Spleen (tissue), 13 donors: ENCODE measurements at places on chromosomes 5 and 9. TPM values are rescaled to one million over a fixed set of nuclear protein-coding genes. Genes with fewer than 3 reads are reported as not detected.

DNA sequence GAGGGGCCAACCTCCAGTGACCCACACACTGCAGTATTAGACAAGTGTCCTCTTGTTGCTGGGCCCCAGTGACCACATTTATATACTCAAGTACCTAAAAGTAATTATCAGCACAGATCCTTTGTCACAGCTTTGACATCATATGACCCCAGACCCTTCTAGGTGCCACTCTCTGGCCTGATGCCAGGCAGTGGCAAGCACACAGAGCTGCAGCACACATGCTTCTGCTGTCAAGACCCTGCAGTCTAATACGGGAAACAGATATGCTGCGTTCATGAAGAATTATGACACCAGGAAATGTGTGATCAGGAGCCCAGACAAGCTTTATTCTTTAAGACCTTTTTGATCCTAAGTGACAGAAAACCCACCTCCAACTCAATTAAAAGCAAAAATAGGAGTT, 63.8 kb upstream of the AFAP1L1 start:
- H3K27me3 ChIP-seq = no peaks in the 10 kb centered on the region
- H3K36me3 ChIP-seq = peaks cover 7% of the 10 kb centered on the region
- DNase-seq = no peak
- no peak overlapping the region for H3K4me3 ChIP-seq

GRCh38 chr5:132764671-132765238, 12.3 kb downstream of the SEPTIN8 start:
- H3K4me3 ChIP-seq = no peak overlapping the region
- DNase-seq = no peak
- no peak overlapping the region for H3K27ac ChIP-seq
- peaks cover 8% of the 10 kb centered on the region for H3K36me3 ChIP-seq
- no peaks in the 10 kb centered on the region for H3K4me1 ChIP-seq

DNA sequence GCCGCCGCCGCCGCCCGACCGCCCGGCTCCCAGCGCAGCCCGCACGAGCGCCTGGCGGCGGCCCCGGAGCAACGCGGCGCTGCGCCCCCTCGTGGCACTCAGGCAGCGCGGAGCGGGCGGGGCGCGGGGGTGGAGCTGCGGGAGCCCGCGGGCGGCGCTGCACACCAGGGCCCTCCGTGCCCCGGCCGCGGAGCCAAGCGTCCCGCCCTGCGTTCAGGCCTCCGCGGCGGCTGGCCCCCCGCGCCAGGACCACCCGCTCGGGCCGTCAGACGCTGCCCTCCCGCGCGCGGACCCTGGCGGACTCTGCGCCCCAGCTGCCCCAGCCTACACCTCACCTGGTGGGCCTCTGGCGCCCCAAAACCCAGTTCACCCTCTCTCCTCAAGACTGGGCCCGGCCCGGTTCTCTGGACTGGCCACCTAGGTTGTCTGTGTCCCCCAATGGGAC, at the start of gene RASGEF1C:
TSS of gene RASGEF1C (minus strand) at position 75 of the 445 bp plus-strand sequence. CDS start 71,159 bp downstream, outside the sequence.
- no peak within 1 kb of the TSS for H3K27ac ChIP-seq
- H3K4me3 ChIP-seq = peak within 1 kb of the TSS; percentile 27

DNA sequence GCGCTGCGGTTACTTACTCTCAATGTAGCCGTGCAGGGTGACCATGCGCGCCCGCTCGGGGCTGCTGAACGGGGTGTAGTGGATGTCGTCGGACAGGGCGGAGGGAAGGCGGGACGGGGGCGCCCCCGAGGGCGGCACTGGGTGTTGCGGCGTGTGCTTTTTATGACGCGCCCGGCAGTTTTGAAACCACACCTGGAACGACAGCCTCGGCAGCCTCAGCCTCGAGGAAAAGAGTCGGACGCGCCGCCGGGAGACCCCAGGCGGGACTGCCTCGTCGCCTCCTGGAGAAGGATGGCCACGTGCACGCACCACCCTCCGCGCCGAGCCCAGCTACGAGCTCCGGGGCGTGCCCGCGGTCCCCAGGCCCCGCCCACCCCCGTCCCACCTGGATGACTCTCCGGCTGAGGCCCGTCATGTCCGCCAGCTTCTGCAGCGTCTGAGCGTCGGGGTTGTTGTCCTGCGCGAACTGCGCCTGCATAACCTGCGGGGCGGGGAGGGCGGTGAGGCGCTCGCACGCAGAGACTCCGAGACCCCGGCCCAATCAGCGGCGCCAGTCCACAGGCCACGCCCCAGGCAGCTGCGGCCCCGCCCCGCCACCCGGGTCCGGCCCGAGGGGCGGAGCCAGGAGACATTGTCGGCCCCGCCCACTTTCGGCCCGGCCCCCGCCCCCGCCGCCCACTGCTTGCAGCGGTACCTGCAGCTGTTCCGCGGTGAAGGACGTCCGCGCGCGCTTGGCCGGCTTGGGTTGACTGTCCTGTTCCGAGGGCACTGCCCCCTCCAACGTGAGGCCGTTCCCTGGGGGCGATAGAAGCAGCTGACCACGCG, 15.0 kb downstream of the LHX6 start:
- H3K4me1 ChIP-seq = peaks cover 20% of the 10 kb centered on the region
- H3K27ac ChIP-seq = no peak overlapping the region
- H3K36me3 ChIP-seq = no peaks in the 10 kb centered on the region
- H3K4me3 ChIP-seq = peak overlapping the region; percentile 39
- no peaks in the 10 kb centered on the region for H3K27me3 ChIP-seq

DNA sequence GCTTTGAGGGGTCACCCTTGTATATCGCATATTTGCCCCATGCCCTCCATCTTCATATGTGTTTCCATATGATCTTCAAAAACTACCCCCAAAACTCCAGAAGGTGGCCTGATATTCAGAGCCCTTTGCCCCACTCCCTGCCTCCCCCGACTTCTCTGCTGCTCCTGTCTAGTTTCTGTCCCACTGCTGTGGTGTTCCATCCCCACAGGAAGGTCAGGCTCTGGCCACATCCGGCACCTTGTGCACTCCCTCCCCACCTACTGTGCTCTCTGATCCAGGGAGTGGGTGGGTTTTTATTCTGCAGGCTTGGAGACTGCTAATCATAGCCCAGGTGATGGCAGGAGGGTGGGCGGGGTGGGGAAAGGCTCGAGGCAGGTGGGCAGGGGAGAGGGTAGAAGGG, 52.4 kb downstream of the TMOD1 start:
- DNase-seq = no peak
- no peak overlapping the region for H3K27ac ChIP-seq
- no peak overlapping the region for H3K4me3 ChIP-seq
- H3K4me1 ChIP-seq = peaks cover 4% of the 10 kb centered on the region

DNA sequence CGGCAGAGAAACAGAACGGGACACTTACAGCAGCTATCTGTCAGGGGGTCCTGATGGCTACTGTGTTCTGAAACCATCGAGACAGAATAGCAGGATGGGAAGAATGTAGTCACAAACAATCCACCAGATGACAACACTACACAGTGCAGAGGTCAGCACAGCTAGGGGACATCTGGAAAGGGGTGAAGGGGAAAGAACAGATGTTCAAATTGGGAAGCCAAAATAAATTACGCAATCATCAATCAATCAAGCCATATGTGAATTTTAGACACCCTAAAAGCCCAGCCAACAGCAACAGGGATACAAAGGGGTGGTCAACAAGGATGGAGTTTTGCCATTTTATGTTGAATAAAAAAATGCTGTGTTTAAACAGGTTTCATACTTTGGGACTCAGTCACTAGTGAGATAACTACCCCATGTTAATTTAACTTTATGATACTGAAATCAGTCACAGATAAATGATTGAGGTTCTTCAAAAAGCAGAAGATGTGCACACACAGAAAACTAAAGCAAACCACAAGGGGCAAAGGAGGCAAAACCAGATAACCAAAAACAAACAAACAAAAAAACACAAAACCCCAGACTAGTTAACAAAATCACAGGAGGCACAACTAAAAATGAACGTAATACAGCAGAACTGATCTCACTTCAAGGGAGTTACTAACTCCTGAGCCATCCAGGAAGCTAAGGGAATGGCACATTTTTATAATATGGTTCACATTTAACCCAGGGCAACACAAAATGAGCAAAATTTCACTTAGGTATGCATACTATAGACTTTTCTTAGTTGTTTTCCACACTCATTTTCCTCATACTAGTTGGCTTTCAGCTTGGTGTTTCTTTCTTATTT, 65.9 kb downstream of the HABP4 start:
- no peak for DNase-seq
- peaks cover 7% of the 10 kb centered on the region for H3K36me3 ChIP-seq

DNA sequence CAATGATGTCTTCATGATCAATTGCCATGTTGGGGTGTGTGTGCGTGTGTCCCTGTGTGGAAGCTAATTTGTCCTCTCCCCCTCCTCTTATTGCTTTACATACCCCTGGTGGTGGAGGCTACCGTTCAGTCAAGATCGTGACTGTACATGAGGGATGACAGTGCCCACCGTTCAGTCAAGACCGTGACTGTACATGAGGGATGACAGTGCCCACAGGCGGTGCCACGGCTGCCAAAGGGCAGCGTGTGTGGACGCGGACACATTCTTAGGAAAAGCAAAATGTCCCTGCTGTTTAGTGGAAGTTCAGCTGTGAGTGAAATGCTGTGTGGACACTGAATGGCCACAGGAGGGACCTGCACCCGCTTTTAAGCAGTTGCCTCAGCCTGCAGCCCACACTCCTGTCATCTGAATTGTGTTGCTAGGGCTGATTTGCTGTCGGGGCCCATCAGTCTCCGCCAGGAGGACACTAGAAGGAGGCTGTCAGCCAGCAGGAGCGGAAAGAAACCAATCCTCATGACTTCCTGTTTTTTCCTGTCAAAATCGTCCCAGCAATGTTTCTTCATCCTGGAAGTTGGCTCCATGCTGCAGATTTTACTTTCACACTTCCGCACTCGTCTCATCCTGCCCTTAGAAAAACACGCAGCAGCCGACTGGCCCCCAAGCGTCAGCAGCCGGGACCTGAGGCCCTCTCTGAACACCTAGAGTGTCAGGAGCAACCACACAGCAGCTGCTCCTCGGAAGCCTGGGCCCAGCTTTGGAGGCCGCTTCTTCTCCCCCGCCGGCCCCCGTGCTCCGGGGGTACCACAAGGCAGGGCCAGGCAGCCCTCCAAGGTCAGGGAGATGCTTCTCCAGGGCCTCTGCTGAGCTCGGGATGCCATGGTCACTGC, 9.1 kb downstream of the OR2V1 start:
- H3K4me3 ChIP-seq = no peak overlapping the region
- no peak overlapping the region for H3K27ac ChIP-seq
- DNase-seq = peak; percentile 53

- no peak overlapping the region for H3K4me3 ChIP-seq
- H3K4me1 ChIP-seq = no peaks in the 10 kb centered on the region
- H3K36me3 ChIP-seq = no peaks in the 10 kb centered on the region
- DNase-seq = no peak
- no peaks in the 10 kb centered on the region for H3K27me3 ChIP-seq
These were observed 379.0 kb upstream of the GRAMD2B start for GRCh38 chr5:126044111-126044668.

GRCh38 chr9:33267151-33267767, 2.4 kb downstream of the CHMP5 start:
- no peak overlapping the region for H3K4me3 ChIP-seq
- no peak for DNase-seq
- H3K4me1 ChIP-seq = peaks cover 38% of the 10 kb centered on the region
- peaks cover 32% of the 10 kb centered on the region for H3K36me3 ChIP-seq

- peaks cover 53% of the 10 kb centered on the region for H3K4me1 ChIP-seq
- DNase-seq = no peak
- no peak overlapping the region for H3K4me3 ChIP-seq
- H3K27ac ChIP-seq = no peak overlapping the region
These were observed 176.7 kb upstream of the ZNF608 start for GRCh38 chr5:124923131-124923530.

DNA sequence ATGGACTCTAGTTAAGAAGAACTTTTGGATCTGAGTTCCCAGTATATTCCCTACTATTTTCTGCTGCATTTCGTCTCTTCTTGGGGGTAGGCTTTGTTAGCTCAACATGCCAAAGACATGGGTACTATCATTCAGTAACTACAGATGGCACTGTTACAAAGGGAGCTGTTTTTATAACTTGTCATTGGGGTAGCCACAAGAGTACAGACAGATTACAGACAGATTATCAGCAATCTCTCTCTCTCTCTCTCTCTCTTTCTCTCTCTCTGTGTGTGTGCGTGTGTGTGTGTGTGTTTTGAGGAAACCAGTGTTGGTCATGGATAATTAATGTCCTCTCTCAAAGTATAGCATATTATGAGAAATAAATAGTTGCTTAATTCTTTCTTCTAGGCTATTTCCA, 116.1 kb downstream of the WDR70 start:
- H3K27me3 ChIP-seq = no peaks in the 10 kb centered on the region
- no peak for DNase-seq
- H3K4me3 ChIP-seq = no peak overlapping the region
- no peak overlapping the region for H3K27ac ChIP-seq
- no peaks in the 10 kb centered on the region for H3K4me1 ChIP-seq

GRCh38 chr9:15856591-15856990, 303.7 kb downstream of the CCDC171 start:
- H3K4me3 ChIP-seq = no peak overlapping the region
- DNase-seq = no peak
- H3K27me3 ChIP-seq = no peaks in the 10 kb centered on the region
- no peaks in the 10 kb centered on the region for H3K36me3 ChIP-seq

DNA sequence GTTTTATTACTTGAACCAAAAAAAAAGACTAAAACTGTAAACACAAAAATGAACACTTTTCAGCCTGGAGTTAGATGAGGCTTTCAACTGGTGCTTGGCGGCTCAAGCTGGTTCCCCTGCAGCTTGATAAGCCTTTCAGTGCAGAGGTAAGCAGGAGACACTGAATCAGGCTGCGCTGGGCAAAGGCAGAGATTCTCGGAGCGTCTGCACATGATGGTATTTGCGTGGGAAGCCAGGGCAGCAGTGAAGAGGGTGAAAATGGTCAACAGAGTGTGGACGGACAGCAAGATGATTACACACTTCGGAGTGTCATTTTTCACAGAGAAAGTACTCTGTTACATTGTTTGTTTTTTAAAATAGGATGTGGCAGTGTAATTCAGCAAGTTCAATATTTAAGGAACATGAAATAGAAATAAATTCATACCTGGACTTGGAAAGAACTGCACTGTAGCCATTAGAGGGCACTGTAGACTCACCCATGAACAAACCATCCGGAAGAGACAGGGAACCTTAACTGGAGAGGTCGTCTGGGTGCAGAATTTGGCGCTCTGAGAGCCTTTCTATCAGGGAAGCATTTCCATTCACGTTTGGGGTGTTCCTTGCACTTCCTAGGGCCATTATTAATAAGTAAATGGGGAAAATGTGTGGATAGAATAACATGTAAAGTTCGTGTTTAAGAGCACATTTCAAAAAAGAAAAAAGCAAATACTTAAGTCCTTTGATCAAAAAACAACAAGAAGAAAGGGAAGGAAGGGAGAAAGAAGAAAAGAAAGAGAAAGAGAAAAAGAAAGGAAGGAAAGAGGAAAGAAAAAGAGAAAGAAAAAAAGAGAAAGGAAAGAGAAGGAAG, 69.8 kb downstream of the ICE1 start:
- H3K36me3 ChIP-seq = peaks cover 39% of the 10 kb centered on the region
- DNase-seq = no peak
- no peak overlapping the region for H3K4me3 ChIP-seq
- no peaks in the 10 kb centered on the region for H3K27me3 ChIP-seq

Gene SLC46A2
- total RNA-seq = 1.0 TPM

Gene PLCXD3
- total RNA-seq = 0.23 TPM

Gene TUSC1
- total RNA-seq = 6.8 TPM

Gene PDCD1LG2
- total RNA-seq = 21.4 TPM

Gene ZFP37
- 2.2 TPM for total RNA-seq

Gene PCDHA5
- 0.46 TPM for total RNA-seq

Gene CDH18
- total RNA-seq = not detected

Gene PTGES
- 2.2 TPM for total RNA-seq
